ENCODE measurements at places on chromosomes 1 and 21. TPM values are rescaled to one million over a fixed set of nuclear protein-coding genes. Genes with fewer than 3 reads are reported as not detected.

The PTPRU gene
- total RNA-seq: 29.6 TPM

The DAB1 gene
- total RNA-seq: 0.58 TPM

The TSTD1 gene
- 94.9 TPM for total RNA-seq

The IVL gene
- total RNA-seq: 164 TPM

The HSD3B1 gene
- 1.6 TPM for total RNA-seq

The CR1 gene
- 1.6 TPM for total RNA-seq

The FAM177B gene
- not detected for total RNA-seq

The FCGR1A gene
- total RNA-seq: 1.6 TPM

The TNNI3K gene
- 2.2 TPM for total RNA-seq

The KIF14 gene
- 0.38 TPM for total RNA-seq

The KPRP gene
- 353 TPM for total RNA-seq

The FAM167B gene
- total RNA-seq: 0.51 TPM

The OXCT2 gene
- total RNA-seq: 6.6 TPM

The RPF1 gene
- total RNA-seq: 37.1 TPM

The TMEM52 gene
- total RNA-seq: 4.7 TPM

The SLC22A15 gene
- 10.0 TPM for total RNA-seq

The SMIM34 gene
- not detected for total RNA-seq

The KCNJ6 gene
- total RNA-seq: not detected

The PGLYRP4 gene
- 36.1 TPM for total RNA-seq

The ADAMTS4 gene
- 5.7 TPM for total RNA-seq

The SEC22B gene
- 8.6 TPM for total RNA-seq

The GRIK3 gene
- total RNA-seq: 0.04 TPM

The IL19 gene
- total RNA-seq: not detected

The AADACL3 gene
- 48.0 TPM for total RNA-seq

The DNALI1 gene
- total RNA-seq: 0.23 TPM

The NBPF15 gene
- 8.4 TPM for total RNA-seq

The ABCG1 gene
- 52.4 TPM for total RNA-seq

The BRDT gene
- not detected for total RNA-seq

The HS2ST1 gene
- total RNA-seq: 10.1 TPM

The CHI3L2 gene
- total RNA-seq: 2.2 TPM

The TMPRSS15 gene
- total RNA-seq: not detected

The SPRR5 gene
- total RNA-seq: 82.5 TPM
